ENCODE measurements at places on chromosomes 3 and 15. TPM values are rescaled to one million over a fixed set of nuclear protein-coding genes. Genes with fewer than 3 reads are reported as not detected.

CP gene
- total RNA-seq, result 32.6 TPM

DNA sequence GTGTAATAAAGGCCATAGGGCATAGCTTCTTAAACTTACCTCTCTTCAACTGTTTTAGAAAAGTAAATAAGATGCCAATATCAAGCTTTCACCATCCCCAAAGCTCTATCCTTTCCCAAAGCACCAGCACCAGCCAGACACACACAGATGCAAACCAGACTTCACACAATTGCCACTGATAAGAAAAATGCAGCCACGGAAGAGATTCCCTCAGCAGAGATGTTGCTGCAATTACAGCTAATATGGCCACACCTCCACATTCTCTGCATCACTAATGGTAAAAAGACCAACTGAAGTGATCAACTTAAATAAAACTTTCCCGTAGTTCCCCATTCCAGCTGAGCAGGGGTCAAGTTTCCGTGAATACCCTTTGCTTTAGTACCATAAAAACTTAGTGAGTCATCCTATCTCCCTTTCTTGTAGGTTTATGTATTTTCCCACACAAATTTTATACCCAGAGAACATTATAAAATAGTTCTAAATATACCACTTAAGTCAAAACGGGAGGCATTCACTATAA is 64.4 kb downstream of the SLC9A9 start:
- H3K4me1 ChIP-seq, result no peaks in the 10 kb centered on the region
- no peak overlapping the region for H3K27ac ChIP-seq
- no peaks in the 10 kb centered on the region for H3K27me3 ChIP-seq
- no peak for DNase-seq

SCG3 gene
- 0.23 TPM for total RNA-seq

- DNase-seq, result no peak
- no peak overlapping the region for H3K27ac ChIP-seq
- H3K4me3 ChIP-seq, result no peak overlapping the region
- no peaks in the 10 kb centered on the region for H3K27me3 ChIP-seq
These were observed 67.5 kb downstream of the TMEM44 start for GRCh38 chr3:194565597-194566190.

CLRN1 gene
- total RNA-seq, result not detected

CFAP100 gene
- total RNA-seq, result 2.3 TPM

DNA sequence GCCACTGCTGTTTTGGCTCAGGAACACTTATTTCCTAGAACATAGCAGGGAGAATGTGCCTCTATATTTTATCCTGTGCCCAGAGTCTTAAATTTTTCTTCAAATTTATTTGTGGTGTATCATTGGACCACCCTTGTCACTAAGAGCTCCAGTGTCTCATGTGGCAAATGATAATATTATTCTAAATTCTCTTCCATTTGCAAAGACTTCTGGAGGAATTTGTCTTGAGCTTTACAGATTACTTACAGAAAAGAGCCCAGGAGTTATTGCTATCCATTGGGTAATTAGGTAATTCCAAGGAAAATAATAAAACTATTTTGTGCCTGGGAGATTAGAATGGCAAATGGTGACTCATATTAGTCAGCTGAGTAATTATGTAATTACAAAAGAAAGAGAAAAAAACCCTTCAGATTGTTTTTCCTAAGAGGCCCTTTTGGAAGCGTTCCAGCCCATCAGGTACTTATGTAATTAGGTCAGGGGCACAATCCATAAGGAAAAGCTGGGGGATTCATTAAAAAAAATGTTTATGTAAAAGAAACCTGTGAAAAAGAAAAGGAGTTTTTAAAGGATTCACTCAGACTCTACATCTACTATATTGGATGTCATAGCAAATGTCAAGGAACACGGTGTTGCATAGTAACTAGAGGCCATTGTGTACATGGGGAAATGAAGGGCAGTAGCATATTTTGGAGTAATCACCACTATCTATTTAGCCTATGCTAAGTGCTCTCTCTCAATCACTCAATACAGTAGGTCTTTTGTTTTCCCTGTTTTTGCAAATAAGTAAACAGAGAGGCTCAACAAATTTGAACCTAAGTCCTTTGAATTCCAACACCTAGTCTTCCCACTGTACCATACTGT is 380.9 kb upstream of the RARB start:
- H3K4me1 ChIP-seq, result peaks cover 7% of the 10 kb centered on the region
- no peak for DNase-seq
- H3K36me3 ChIP-seq, result no peaks in the 10 kb centered on the region
- no peaks in the 10 kb centered on the region for H3K27me3 ChIP-seq

DNA sequence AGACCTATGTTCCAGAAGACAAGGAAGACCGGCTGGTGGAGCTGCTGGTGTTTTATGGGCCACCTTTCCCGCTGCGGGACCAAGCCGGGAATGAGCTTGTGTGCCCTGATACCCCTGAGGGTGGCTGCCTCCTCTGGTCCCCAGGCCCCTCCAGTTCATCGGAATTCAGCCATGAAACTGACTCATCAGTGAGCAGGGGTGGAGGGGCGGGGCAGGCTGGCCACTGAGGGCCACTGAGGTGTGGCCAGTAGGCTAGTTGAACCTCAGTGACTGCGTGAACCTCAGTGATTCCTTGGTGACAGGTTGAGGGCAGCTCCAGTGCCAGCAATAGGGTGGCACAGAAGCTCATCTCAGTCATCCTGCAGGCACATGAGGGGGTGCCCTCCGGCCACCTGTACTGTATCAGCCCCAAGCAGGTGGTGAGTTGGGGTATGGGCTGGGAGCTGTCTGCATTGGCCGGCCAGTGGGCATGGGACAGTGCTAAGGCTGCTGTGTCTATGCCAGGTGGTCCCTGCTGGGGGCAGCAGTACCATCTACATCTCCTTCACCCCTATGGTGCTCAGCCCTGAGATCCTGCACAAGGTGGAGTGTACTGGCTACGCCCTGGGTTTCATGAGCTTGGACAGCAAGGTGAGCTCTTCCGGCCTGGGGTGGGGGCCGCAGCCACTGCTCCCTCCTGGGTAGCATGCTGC is 20.3 kb downstream of the ACAA1 start:
- no peak overlapping the region for H3K4me3 ChIP-seq
- no peaks in the 10 kb centered on the region for H3K36me3 ChIP-seq
- H3K27me3 ChIP-seq, result no peaks in the 10 kb centered on the region
- no peak overlapping the region for H3K27ac ChIP-seq
- H3K4me1 ChIP-seq, result no peaks in the 10 kb centered on the region

GRCh38 chr3:123792473-123793201 is 91.5 kb downstream of the MYLK start:
- H3K4me3 ChIP-seq, result no peak overlapping the region
- DNase-seq, result no peak
- peaks cover 3% of the 10 kb centered on the region for H3K27me3 ChIP-seq
- no peaks in the 10 kb centered on the region for H3K36me3 ChIP-seq

DNA sequence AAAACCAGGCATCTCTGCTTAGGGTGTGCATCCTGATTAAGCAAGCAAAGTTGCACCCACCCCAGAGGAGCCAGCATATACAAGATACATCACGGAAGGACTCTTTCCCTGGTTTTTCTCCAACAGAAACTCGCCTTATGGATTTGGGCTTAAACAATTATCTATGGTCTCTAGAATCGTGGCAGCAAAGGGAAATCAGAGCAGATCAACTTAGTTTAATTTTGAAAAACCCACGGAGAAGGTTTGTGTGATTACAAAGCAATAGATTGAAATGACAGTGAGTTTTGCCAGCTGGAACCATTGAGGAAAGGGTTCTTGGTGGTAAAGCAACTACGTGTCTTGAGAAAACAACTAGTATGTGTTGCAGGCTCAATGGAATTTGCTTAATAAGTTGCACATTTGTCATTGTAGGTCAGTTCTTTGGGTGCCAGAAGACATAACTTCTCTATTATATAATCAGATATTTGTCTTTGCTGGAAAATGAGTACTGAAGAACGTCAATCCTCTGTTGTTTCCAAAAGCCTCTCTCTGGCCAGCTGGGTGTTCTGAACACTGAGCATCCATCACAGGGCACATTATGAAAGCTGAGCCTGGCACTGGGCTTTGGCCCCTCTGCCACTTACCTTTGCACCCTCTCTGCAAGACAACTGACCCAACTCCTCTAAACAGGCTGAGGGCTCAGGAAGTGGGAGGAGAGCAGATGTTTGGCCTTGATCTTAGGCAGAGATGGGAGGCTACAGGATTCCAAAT is 75.7 kb upstream of the FBN1 start:
- no peaks in the 10 kb centered on the region for H3K36me3 ChIP-seq
- H3K27me3 ChIP-seq, result no peaks in the 10 kb centered on the region
- H3K27ac ChIP-seq, result no peak overlapping the region
- no peaks in the 10 kb centered on the region for H3K4me1 ChIP-seq
- H3K4me3 ChIP-seq, result no peak overlapping the region
- no peak for DNase-seq

DNA sequence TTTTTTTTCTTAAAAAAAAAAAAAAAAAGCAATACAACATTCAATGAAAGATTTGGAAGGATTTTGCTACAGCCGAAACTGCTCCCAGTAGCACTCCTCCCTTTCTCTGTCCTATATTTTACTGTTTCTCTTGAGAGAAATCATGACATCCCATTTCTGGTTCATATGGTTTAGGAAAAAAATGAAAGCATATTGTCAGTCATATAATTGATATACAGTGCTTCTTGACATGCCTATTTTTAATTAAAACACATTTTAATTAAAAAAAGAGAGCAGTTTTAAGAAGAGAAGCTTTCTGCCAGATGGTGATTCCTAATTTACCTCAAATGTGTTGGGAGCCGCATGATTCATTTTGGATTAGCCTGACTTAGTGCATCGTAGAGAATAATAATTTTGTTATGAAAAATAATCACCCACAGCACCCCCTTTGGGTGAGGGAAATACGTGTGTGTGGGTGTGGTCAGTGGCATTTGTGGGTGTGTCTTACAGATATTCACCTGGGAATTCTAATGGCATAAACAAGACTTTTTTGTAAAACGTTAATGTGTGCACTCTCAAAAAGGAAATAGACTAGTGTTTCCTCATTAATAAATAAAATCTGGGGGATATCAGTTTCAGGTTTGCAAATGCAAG is 544.5 kb downstream of the MFSD1 start:
- H3K27me3 ChIP-seq, result no peaks in the 10 kb centered on the region
- no peaks in the 10 kb centered on the region for H3K36me3 ChIP-seq
- no peaks in the 10 kb centered on the region for H3K4me1 ChIP-seq
- no peak overlapping the region for H3K27ac ChIP-seq
- H3K4me3 ChIP-seq, result no peak overlapping the region
- no peak for DNase-seq

- DNase-seq, result no peak
- peak within 1 kb of the TSS; percentile 33 for H3K4me3 ChIP-seq
These were observed at the start of gene PARP15 for GRCh38 chr3:122577409-122578031. Gene PARP15, plus strand, starts transcription at chr3:122577650. Its CDS starts 18 bp downstream, at chr3:122577668.

- H3K4me1 ChIP-seq, result peaks cover 3% of the 10 kb centered on the region
- H3K36me3 ChIP-seq, result no peaks in the 10 kb centered on the region
- H3K4me3 ChIP-seq, result no peak overlapping the region
- DNase-seq, result peak; percentile 49
These were observed 30.6 kb downstream of the CRTC3 start for GRCh38 chr15:90560229-90560776.

GRCh38 chr15:84830036-84830435 is 12.9 kb downstream of the ALPK3 start:
- H3K4me1 ChIP-seq, result no peaks in the 10 kb centered on the region
- H3K36me3 ChIP-seq, result no peaks in the 10 kb centered on the region
- H3K4me3 ChIP-seq, result no peak overlapping the region

DNA sequence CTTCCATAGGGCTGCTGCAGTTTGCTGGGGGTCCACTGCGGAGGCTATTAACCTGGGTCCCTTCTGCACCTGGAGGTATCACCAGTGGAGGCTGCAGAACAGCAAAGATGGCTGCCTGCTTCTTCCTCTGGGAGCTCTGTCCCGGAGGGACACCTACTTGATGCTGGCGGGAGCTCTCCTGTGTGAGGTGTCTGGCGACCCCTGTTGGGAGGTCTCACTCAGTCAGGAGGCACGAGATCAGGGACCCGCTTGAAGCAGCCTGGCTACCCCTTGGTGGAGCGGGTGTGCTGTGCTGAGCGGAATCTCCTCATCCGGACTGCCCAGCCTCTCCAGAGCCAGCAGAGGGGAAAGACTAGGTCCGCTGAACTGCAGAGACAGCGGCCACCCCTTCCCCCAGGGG is 56.0 kb upstream of the CTXND1 start:
- H3K27me3 ChIP-seq, result peaks cover 3% of the 10 kb centered on the region
- H3K27ac ChIP-seq, result no peak overlapping the region
- H3K4me3 ChIP-seq, result no peak overlapping the region

DAZL gene
- not detected for total RNA-seq

DNA sequence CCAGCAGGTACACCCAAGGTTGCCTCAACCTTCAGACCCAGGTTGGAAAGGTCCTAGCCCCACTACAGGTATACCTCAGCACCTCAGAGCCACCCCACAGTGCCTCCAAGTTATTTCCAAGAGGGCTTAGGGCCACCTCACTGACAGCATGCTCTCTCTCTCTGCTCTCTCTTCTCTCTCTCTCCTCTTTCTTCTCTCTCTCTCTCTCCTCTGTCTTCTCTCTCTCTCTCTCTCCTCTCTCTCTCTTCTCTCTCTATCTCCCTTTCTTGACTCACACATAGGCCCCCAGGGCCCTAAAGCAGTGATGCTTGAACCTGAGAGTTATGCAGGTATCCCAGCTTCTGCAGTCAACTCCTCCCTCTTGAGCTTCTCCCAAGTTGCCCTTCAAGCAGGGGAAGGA is 4.2 kb downstream of the CAV3 start:
- no peaks in the 10 kb centered on the region for H3K36me3 ChIP-seq
- no peak for DNase-seq
- no peak overlapping the region for H3K4me3 ChIP-seq
- H3K27ac ChIP-seq, result no peak overlapping the region
- H3K27me3 ChIP-seq, result no peaks in the 10 kb centered on the region

GRCh38 chr3:46574243-46574646 is 8.1 kb upstream of the LRRC2 start:
- no peak overlapping the region for H3K27ac ChIP-seq
- no peak overlapping the region for H3K4me3 ChIP-seq
- DNase-seq, result no peak
